ENCODE measurements at places on chromosomes 1 and 21.

DNA sequence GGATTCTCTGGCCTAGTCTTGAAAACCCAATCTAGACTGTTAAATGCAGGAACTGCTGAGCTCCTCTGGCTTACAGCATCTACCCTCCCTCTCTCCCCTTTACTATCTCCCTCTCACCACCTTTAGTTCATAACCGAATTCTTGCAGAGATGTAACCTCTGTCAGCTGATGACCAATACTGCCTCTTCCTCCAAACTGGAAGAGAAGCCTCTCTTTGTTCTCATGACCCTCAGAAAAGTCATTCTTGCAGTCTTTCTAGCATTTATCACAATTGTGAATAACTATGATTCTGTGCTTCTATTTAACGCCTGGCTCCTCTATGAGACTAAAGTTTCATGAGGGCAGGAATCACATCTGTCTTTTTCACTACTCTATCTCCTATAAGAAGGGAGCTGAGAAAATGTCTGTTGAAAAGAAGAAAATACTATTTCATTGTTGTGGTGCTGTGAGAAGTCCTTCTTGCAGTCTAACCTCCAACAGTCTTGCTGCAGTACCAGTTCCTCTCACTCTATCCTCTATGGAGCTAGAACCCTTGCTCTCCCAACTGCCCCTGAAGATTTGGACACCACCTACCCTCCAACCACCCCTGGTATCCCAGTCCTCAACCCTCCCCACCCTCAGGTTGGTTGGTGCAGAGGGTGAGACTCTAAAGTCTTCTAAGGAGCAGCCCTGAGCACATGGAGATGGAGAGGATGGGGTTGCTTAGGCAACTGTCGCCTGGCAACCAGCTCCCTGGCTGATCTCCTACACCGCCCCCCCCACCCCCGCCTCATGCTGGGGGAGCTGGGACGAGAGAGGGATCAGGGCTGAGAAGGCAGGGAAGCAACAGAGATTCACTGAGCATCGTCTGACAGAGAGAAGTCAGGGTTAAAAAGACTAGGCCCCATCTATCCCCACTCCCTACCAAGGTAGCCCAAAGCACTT is 13.9 kb downstream of the MEF2D start:
- DNase-seq: no peak

- DNase-seq: no peak
Observed at GRCh38 chr1:94801919-94802546, 18.1 kb upstream of the SLC44A3 start.

GRCh38 chr1:15343729-15344128 is 66.0 kb upstream of the EFHD2 start:
- DNase-seq: no peak

GRCh38 chr1:151811181-151811580 is 6.0 kb upstream of the LINGO4 start:
- DNase-seq: no peak

- no peak for DNase-seq
Observed at GRCh38 chr1:247905910-247906503, 10.6 kb downstream of the OR2W3 start.

GRCh38 chr1:162946701-162947100 is 85.7 kb upstream of the CCDC190 start:
- no peak for DNase-seq

DNA sequence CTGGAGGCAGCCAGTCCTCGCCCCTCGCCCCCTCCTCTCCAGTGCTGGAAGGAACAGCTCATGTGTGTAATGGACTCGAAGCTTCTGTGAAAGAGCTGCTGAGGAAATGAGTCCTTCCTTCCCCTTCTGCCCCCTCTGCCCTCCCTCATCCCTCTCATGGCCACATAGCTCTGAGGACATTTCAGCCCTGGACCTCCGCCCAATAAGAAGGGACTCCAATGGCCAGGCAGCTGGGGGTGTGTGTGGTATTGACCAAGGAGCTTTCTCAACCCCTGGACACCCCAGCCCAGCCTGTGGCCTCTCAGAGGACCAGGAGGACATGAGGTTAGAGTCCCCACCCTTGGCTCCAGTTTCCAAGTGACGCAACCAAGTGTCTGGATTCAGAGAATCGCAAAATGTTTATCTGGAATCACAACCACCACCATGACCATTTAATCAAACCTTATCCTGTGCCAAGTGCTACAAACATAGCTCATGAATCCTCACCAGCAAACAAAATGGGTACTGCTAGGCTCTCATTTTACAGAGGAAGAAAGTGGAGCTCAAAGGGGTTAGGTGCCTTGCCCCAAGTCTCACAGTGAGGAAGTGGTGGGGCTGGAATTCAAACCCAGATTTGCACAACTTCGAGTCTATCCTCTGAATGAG is 47.8 kb upstream of the ECE1 start:
- no peak for DNase-seq

GRCh38 chr1:240284656-240285414 is 193.2 kb downstream of the FMN2 start:
- no peak for DNase-seq

DNA sequence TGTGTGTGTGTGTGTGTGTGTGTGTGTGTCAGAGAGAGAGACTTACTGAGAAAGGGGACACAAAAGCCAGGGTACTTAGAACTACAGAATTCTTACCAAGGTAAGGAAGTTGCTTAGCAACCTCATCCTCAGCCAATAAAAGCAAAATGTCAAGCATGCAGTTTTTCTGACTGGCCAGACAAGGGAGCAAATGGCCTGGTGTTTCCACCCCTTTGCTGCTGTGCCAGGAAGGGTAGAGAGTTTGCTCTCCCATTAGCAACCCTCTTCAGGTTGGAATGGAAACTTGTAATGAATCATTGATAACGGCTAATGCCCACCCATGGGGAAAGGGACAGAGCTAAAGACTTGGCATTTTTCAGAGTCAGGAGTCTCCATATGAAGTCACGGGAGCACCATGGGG is 10.6 kb downstream of the RXRG start:
- no peak for DNase-seq

DNA sequence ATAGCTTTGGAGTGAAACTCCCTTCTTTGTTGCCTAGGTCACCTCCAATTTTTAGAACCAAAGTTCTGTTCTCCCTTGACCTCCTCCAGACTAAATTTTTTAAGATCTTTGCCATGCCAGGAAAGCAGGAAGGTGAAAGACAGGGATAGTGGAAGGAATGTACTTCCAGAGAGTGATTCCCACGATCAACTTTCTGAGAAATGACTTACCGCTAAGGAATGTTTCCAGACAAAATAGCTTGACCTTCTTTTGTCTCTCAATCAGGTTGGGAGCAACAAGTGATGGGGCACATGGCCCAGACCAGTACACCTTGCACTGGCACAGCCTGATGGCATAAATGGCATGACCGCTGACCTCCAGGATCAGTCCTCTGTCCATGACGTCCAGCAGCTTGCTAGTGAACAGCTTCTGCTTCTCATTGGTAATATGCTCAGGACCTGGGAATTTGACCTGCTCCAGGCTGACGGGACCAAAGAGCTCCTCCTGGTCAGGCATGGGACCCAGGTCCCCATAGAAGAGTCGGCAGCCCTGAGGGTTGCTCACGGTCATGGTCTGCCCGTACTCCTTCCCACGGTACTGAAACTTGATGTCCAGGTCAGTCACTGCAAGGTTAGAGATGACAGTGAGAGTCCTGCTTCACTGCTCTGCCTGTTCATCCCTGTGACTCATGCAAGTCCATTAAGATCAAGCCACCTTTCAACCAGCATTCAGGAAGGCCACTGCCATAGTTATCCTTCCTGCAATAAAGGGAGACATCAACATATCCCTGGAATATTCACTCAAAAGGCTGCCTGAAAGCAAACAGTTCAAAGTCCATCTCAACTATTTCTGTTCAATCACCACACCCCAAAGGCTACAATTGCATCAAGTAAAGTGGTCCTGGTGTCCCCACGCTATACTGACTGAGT is 6.2 kb upstream of the C1orf74 start:
- DNase-seq: no peak

GRCh38 chr1:67723620-67724019 is 38.6 kb downstream of the GADD45A start:
- DNase-seq: no peak

DNA sequence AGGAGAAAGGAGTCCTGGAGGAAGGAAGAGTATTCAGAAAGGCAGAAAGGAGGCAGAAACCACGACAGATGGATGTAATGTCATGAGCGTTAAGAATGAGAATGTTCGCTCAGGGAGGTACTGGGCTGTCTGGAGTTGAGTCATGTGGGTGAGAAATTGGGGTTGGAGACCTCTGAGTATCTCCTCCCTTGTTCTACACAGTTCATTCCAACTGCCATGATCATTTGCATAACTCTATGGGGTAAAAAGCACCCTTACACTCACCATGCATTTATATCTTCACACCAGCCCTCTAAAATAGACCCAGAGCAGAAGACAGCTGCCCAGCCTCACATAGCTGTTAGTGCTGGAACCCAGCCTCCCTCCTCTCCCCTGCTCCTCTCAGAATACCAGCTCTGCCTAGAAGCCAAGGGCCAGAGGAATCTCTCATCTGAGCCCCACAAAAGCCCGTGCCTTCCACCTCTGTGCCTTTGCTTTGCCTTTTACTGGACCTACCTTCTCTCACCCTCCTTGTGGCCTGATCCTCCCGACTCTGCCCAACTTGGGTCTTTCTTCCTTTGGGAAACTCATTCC is 85.2 kb downstream of the BEND5 start:
- no peak for DNase-seq

GRCh38 chr1:14662116-14662515 is 63.6 kb downstream of the KAZN start:
- no peak for DNase-seq

DNA sequence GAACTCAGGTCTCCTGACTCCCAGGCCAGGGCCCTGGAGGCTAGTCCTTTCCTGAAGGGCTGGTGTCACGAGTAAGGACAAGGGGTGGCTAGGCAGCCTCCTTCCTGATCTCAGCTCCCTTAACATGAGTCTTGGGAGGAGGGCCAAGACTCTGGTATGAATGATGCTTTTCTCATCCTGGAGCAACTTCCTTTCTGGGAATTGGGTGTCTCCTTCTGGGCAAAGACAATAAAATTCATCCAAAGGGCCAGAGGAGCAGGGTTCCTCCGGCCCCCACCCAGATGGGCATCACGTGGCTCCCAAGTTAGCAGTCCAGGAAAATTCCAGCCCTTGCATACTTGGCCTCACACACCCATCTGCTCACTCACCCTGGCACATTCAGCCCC is at the start of gene FAM167B:
TSS of gene FAM167B (plus strand) at position 335 of the 386 bp plus-strand sequence. CDS start 200 bp downstream, outside the sequence.
- DNase-seq: no peak

- no peak for DNase-seq
Observed at GRCh38 chr1:153541641-153542590, 1.2 kb upstream of the S100A5 start.

- DNase-seq: no peak
Observed at GRCh38 chr1:236862615-236863211, 67.6 kb downstream of the MTR start.

DNA sequence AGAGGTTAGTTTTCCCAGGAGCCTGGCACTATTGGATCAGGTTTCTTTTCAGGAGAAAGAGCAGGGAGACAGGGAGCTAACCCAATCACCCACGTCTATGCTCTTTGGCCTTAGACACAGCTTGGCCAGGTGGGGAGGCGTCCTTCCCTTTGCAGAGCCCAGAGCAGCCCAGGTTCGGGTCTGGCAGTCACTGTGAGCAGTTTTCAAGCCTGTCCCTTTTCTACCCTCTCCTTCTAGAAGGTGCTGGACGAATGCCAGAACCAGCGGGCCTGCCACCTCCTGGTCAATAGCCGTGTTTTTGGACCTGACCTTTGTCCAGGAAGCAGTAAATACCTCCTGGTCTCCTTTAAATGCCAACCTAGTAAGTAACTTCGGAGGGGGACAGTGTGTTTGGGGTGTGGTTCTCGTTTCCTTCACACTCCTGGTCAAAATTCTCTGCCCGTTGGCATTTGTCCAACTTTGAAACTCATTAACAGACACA is 44.9 kb downstream of the EVA1C start:
- DNase-seq: no peak

DNA sequence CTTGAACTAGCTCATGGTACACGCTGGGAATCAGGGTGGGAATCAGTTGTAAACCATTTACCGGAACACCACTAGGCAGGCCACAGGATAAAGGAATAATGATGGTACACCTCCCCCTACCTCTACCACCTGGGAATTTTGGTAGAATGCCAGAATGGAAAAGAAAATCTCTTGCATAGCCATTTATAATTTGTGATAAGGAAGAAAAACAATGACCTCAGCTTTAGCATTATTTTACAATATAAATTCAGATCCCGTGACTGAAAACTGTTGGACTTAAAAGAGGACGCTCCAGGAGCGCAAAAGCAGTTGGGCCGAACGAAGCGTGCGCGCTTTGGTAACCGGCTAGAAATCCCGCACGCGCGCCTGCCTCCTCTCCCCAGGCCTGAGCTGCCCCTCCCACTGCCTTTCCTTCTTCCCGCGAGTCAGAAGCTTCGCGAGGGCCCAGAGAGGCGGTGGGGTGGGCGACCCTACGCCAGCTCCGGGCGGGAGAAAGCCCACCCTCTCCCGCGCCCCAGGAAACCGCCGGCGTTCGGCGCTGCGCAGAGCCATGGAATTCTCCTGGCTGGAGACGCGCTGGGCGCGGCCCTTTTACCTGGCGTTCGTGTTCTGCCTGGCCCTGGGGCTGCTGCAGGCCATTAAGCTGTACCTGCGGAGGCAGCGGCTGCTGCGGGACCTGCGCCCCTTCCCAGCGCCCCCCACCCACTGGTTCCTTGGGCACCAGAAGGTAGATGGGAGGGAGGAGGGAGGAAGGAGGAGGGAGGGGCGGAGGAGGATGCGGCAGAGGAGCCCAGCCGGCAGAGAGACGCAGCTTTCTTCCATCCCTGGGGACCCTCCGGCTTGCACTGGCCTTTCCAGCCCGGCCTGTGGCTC is at the start of gene CYP4X1:
TSS of gene CYP4X1 (plus strand) at position 402 of the 873 bp plus-strand sequence. CDS start at position 551, 149 bp downstream.
- DNase-seq: no peak
